Hepatic stellate cell (primary cell): ENCODE measurements at places on chromosomes 12 and 14.

DNA sequence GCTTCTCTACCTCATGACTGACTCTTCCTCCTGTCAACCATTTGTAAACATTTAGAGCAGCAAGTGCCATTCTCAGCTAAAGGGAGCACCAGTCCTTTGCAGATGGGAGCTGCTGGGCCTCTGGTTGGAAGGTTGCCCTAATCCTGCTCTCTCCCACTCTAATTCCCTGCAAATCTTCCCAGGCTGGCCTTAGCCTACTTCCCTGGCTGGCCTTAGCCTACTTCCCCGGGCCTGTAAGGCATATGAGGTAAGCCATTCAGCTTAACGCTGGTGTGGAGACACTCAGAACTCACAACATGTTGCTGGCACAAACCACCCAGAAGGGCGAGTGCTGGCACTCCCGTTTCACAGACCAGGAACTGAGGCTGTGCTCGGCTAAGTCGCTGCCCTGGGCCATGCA, 69.0 kb downstream of the CPSF2 start:
- no peak for DNase-seq

- no peak for DNase-seq
Measured at GRCh38 chr12:93857991-93858447, 180.8 kb downstream of the CRADD start.

DNA sequence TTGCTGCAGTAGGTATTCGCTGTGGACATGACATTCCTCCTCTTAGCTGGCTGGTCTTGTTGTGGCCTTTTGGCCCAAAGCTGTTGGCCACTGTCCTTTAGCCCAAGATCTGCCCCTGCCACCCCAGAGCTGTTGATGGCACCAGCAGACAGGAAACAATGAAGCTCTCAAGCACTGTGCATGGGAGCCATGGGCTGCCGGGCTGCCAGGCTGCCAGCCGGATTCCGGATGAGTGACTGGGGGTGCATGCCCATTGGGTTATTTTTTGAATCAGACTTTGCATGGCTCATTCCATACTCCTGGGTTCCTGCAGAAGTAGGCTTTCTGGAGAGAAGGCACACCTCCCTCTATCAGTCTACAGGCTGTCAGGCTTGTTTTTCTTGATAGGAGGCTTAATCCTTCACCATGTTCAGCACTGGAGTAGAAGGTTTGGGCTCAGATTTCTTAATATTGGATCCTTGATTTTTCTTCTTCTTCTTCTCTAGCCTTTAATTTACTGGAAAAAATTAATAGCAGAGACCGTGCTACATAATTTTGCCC, 32.4 kb downstream of the MAX start:
- no peak for DNase-seq

DNA sequence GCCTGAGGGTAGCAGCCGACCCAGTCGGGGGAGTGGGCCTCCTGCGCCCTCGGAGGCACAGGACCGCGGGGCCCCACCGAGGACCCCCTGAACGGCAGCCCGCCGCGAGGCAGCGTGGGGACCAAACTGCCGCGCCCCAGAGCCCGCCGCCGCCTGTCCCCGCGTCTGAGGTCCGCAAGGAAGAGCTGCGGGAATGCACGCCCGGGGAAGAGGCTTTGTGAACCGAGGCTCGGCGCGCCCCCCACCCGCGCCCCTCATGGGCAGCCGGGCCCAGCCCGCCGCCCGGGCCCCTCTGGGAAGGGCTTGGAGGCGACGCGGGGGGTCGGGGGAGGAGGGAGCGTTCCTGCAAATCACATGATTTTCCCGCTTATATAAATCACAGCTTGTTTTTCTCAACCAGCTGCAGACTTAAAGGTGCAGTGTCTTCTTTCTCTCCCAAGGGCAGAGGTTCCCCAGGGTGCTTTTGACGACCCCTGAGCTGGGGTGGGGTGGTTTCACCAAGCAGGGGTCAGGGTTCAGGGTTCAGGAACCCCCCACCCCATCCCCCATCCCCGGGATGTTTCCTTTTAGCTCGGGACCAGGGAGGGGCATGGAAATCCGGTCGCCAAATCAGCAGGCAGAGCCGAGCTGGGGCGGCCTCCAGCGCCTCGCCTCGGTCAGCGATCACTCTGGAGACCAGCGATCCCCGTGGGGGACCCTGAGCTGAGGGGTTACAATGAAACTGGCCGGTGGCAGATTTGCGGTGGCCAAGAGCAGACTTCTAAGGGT, 44.7 kb upstream of the ATP23 start:
- peak; percentile 63 for DNase-seq

- no peak for DNase-seq
Measured at GRCh38 chr12:113044516-113044915, 12.0 kb upstream of the DTX1 start.
